OCI-LY7 (cell line): ENCODE measurements at places on chromosomes 3 and 15. TPM values are rescaled to one million over a fixed set of nuclear protein-coding genes. Genes with fewer than 3 reads are reported as not detected.

LRRC28 gene
- total RNA-seq, result 30.2 and 30.9 TPM in 2 replicates

GRAMD2A gene
- not detected in 2 replicates for total RNA-seq

SCN11A gene
- 0.13 and 0.22 TPM in 2 replicates for total RNA-seq

TMEM115 gene
- total RNA-seq, result 16.2 and 17.1 TPM in 2 replicates
